Left ventricle myocardium inferior (tissue), 1 donor: ENCODE measurements at places on chromosomes 1 and 21. TPM values are rescaled to one million over a fixed set of nuclear protein-coding genes. Genes with fewer than 3 reads are reported as not detected.
A peak's percentile ranks its signal among the peaks of the same experiment; 100 is the strongest.

The PTGFR gene
- 0.44 TPM for total RNA-seq

The SCAMP3 gene
- total RNA-seq: 57.1 TPM

The RIMS3 gene
- 0.74 TPM for total RNA-seq

The FCMR gene
- 3.3 TPM for total RNA-seq

The FCRL6 gene
- 0.33 TPM for total RNA-seq

The UBE2U gene
- 0.85 TPM for total RNA-seq

The AGMAT gene
- total RNA-seq: not detected

The ADAMTS4 gene
- total RNA-seq: 14.1 TPM

The CRNN gene
- total RNA-seq: not detected

DNA sequence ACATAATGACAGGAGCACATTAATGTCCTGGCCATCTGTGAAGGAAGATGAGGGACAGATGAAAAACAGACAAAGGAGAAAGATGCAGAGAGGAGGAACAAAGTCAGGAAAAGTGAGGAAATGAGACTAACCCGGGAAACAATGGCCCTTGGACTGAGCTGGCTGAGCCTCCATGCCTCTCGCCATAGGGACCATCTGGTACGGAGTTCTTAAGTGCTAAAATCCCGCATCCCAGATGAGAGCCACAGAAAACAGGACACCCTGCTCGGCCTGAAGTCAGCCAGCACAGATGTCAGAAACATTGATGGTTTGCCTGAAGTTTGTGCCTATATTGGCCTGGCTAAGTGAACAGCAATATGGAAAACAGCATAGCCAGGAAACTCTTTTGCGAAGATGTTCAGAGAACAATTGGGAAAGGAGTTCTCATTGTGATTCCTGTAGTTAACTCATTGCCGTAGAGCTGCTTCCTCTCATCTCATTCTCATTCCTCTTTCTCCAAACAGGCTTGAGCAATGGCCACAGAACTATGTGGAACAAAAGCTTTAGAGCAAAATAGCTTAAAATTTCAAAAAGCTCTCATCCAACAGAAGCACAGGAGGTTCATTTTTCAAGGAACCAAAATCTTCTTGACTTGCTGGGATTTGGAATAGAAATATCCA lies 96.6 kb downstream of the ASTN1 start:
- peaks cover 4% of the 10 kb centered on the region for H3K4me1 ChIP-seq
- H3K27me3 ChIP-seq: peaks cover 5% of the 10 kb centered on the region
- no peaks in the 10 kb centered on the region for H3K36me3 ChIP-seq
- H3K27ac ChIP-seq: no peak overlapping the region
- no peak for DNase-seq
- no peak overlapping the region for H3K4me3 ChIP-seq

DNA sequence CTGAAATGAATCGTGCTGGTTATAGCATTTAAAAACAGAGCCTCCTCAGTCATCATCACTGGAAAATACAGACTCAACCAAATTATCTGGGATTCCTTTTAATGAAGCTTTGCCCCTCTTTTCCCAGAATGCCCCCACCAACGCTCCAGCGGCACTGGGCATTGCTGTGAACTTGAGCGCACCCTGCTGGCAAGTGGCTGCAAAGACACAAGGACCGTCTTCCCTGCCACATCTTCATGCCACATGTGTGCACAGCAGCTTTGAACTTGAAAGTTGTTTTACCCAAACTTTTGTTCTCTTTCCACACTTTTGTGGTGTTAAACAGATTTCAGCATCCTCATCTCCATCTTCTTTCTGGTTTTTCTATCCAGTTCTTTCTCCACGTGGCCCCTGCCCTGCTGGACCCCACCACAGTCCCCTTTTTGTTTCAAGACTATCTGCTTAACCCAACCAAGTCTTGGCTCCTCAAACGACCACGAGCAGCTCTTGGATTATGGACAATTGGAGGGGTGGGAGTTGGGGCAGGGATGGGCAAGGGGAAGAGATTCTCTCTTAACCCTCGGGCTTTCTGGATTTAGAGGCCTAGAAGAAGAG lies 12.8 kb upstream of the LMX1A start:
- no peaks in the 10 kb centered on the region for H3K36me3 ChIP-seq
- no peak overlapping the region for H3K27ac ChIP-seq
- peaks cover 40% of the 10 kb centered on the region for H3K27me3 ChIP-seq
- H3K4me1 ChIP-seq: no peaks in the 10 kb centered on the region
- DNase-seq: peak; percentile 47
- no peak overlapping the region for H3K4me3 ChIP-seq

- no peaks in the 10 kb centered on the region for H3K36me3 ChIP-seq
- no peak for DNase-seq
- no peak overlapping the region for H3K4me3 ChIP-seq
- peaks cover 11% of the 10 kb centered on the region for H3K27me3 ChIP-seq
- no peak overlapping the region for H3K27ac ChIP-seq
Observed at GRCh38 chr1:119391749-119392148, 23.2 kb downstream of the HAO2 start.

- no peaks in the 10 kb centered on the region for H3K27me3 ChIP-seq
- H3K4me3 ChIP-seq: no peak overlapping the region
- no peak for DNase-seq
- H3K4me1 ChIP-seq: no peaks in the 10 kb centered on the region
- H3K27ac ChIP-seq: no peak overlapping the region
Observed at GRCh38 chr1:186550832-186551231, 89.9 kb upstream of the PDC start.

DNA sequence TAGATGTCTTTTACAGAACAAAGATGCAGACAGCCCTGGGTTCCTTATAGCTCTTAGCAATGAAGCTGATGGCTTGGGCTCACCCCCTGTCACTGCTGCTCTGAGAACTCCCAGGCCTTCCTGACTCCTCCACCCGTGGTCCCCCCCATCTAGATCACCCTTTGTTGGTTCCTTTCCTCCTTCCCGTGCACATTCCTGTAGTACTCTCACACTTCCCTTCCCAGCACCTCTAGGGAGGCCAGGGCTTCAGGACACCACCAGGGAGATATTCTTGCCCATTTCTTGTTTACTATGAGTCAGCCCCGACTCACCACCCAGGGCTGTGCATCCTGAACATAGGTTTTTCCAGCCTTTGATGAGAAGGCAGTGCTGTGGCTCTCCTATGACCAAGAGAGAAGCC lies 14.4 kb upstream of the NOS1AP start:
- peaks cover 3% of the 10 kb centered on the region for H3K27me3 ChIP-seq
- peaks cover 5% of the 10 kb centered on the region for H3K4me1 ChIP-seq
- H3K27ac ChIP-seq: no peak overlapping the region
- no peak overlapping the region for H3K4me3 ChIP-seq
- no peak for DNase-seq
- H3K36me3 ChIP-seq: no peaks in the 10 kb centered on the region

DNA sequence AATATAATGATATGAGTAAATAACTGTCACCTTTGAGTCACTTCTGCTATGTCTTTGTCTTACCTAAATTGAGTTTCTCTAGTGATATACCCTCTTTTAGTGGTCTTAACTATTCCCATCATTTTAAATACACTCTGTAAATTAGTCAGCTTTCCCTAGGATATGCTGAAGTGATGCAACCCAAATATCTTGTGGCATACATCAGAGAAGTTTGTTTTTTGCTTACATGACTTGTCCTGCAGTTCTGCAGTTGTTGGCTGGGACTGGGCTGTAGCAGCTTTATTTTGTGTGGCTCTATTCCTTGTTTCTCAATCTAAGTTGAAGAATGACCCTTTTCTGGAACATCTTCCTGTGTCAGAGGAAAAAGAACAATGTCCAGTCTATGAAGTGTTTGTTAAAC lies 76.4 kb downstream of the TTC3 start:
- H3K4me3 ChIP-seq: no peak overlapping the region
- peaks cover 81% of the 10 kb centered on the region for H3K36me3 ChIP-seq
- no peaks in the 10 kb centered on the region for H3K27me3 ChIP-seq
- DNase-seq: no peak
- peaks cover 24% of the 10 kb centered on the region for H3K4me1 ChIP-seq

GRCh38 chr1:13788795-13789194 lies 88.8 kb downstream of the PRDM2 start:
- H3K4me1 ChIP-seq: peaks cover 48% of the 10 kb centered on the region
- H3K27ac ChIP-seq: no peak overlapping the region
- no peak overlapping the region for H3K4me3 ChIP-seq
- peaks cover 41% of the 10 kb centered on the region for H3K36me3 ChIP-seq

DNA sequence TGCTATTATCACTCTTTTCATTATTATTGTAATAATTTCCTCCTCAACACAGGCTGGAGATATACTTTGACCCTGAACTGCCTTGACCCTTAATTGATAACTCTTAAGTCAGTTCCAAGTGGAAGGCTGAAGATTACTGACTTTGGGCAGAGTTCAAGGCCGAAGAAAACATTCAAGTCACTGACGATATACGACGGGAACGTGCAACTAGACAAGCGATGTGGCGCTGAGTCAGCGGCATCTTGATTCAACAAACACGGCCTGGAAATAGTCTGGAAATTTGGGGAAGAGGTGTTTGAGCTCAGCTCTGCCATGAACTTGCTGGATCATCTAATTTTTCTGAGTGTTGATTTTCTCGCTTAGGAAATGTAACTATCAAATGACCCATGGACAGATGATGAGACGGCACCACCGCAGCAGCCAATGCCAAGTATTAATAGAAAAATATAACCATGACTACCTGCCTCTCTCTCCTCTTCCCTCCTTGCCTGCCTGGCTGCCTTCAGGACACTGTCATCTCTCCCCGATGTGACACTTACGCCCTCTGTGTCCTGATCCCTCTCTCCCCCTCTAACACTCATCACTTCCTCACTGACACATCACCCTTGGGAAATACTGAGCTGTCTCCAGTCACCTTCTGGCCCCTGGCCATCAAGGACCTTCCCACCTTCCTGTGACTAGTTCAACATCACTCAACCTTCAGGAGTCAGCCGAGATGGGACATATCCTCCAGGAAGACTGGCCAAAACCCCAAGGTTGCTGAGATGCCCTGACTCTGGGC lies 49.4 kb downstream of the TMCO4 start:
- no peak overlapping the region for H3K27ac ChIP-seq
- DNase-seq: no peak
- no peaks in the 10 kb centered on the region for H3K27me3 ChIP-seq
- no peaks in the 10 kb centered on the region for H3K4me1 ChIP-seq

DNA sequence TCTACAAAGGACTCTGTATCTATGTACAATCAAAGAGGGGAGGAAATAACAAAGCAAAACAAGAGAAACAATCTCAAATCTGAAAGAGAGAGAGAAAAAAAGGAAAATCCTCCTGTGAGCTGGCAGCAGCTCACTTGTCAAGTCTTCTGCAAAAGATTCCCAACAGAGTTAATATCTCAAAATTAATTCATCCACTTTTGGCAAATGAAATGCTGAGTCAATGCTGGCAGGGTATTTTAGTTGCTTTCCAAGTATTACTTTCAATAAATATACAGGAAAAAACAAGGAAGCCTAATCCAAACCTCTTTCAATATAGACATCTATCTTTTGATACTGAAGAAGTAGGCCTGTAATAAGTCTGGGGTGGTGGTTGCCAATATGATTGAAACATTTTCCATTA lies 613.9 kb upstream of the NEGR1 start:
- no peak overlapping the region for H3K27ac ChIP-seq
- H3K4me3 ChIP-seq: no peak overlapping the region
- no peaks in the 10 kb centered on the region for H3K36me3 ChIP-seq
- H3K4me1 ChIP-seq: no peaks in the 10 kb centered on the region
- no peaks in the 10 kb centered on the region for H3K27me3 ChIP-seq
- no peak for DNase-seq
